ENCODE measurements at places on chromosomes 4 and X.
A peak's percentile ranks its signal among the peaks of the same experiment; 100 is the strongest.

- DNase-seq, result no peak
Measured at GRCh38 chrX:138487866-138488265, 223.7 kb downstream of the FGF13 start.

DNA sequence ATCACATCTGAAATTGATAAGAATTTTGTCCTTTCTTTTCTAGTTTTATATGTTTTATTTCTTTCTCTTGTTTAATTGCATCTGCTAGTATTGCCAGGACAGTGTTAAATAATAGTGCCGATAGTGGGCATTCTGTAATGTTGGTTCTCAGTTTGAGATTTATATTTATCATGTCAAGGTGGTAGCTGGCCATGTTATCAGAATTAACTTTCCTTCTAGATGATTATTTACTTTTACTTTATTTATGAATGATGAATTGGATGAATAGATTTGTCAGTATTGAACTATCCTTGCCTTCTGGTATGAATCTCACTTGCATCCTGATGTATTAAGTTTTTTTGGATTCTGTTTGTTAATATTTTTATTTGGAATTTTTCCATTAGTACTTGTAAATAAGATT lies 42.7 kb downstream of the METAP1 start:
- no peak for DNase-seq

- DNase-seq, result no peak
Measured at GRCh38 chrX:129553619-129554288, 13.7 kb downstream of the OCRL start.

DNA sequence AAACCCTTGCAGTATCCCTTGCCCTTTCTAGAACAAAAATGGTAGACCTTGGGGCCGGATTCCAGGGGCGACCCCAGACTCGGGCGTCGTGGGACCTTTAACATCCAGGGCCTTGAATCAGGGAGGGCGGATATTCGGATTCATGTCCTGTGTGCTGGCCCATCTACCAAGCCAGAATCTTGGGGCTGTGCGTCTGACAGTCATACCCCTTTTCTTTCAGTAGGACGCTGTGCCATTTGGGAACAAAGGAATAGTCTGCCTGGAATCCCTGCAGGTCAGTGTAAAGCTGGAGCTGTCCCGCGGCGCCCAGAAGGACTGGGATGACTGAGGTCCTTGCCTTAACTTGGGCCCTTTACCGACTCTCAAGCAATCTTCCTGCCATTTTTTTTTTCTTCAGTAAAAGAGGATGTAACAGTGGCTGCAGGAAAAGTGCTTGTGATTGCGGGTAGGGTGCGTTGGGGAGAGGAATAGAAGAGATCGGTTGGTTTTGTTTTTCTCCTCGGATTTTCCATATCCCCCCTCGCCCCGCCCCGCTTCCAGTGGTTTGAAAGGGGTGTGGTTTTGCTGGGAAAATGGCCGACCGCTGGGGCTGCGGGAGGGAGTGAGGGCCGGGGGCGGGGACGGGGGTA lies 518 bp downstream of the ARMCX1 start:
- DNase-seq, result peak; percentile 48

GRCh38 chrX:132875650-132876522 lies 82.5 kb downstream of the HS6ST2 start:
- DNase-seq, result no peak

- peak; percentile 88 for DNase-seq
Measured at GRCh38 chr4:76634220-76634619, 199.2 kb downstream of the SHROOM3 start.

GRCh38 chrX:56736219-56736618 lies 7.2 kb downstream of the NBDY start:
- DNase-seq, result no peak

- no peak for DNase-seq
Measured at GRCh38 chr4:35365186-35365585, 879.1 kb downstream of the ARAP2 start.
